Effector memory CD4-positive, alpha-beta T cell (primary cell): ENCODE measurements at places on chromosomes 7 and 10.

DNA sequence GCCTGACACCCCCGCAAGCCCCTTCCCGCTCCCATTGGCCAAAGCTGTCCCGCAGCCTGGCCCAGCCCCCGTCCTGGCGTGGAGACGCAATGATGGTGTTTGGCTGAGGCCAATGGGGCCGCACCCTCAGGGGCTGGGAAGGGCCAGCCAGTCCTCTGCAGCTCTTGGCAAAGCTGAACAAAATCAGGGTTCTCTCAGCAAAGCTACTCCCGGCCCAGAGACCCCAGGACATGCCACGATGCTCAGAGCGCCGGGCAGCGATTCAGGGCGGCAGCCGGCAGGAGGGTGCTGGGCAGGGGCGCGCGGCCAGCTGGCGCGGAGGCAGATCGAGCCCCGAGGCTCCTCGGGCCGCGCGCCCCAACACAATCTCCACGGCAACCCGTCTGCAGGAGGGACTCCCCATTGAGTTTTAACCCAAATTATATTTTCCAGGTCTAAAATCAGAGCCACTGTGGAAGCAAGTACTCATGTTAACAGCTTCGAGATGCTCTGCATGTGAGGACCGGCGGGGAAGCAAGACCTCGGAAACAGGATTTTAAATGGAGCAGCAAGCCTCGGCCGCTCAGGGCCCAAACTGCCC lies 8.8 kb upstream of the CNPY1 start:
- no peak for DNase-seq

DNA sequence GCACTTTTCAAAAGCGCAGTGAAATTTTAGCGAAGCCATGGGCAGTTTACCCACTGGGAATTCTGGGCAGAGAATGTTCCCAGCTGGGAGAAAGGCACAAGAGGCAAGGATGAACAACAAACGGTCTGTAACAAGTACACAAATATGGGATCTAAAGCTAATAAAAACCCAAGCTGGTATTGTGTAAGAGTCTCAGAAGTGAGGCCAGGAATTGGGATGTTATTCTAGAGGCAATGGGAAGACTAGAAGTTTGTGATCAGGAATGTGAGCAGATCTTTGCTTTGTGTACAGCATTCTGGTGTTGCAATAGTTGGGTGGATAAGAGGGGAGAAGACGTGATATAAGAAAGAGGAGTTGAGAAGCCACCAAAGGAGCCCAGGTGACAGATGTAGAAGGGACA lies 15.0 kb downstream of the FZD9 start:
- DNase-seq, result no peak

DNA sequence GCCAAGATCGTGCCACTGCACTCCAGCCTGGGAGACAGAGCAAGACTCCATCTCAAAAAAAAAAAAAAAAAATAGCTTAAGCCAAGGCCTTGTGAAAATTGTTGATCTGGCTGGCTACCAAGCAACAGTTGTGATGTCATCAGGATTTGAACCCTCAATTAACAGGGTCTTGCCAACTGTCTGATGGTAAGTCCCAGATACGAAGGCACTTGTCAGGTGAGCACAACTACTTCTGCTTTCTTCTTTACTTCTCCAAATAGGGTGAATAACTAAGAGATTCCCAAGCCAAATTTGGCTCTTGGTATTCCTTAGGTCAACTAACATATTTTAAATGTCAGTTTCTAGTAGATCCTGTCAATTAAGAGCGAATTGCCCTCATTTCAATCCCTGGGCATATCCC lies 47.4 kb downstream of the ANKRD61 start:
- no peak for DNase-seq

- no peak for DNase-seq
Measured at GRCh38 chr10:48609441-48609840, 4.6 kb upstream of the ARHGAP22 start.

- DNase-seq, result peak; percentile 46
Measured at GRCh38 chr7:101688183-101688831, 59.2 kb upstream of the MYL10 start.

DNA sequence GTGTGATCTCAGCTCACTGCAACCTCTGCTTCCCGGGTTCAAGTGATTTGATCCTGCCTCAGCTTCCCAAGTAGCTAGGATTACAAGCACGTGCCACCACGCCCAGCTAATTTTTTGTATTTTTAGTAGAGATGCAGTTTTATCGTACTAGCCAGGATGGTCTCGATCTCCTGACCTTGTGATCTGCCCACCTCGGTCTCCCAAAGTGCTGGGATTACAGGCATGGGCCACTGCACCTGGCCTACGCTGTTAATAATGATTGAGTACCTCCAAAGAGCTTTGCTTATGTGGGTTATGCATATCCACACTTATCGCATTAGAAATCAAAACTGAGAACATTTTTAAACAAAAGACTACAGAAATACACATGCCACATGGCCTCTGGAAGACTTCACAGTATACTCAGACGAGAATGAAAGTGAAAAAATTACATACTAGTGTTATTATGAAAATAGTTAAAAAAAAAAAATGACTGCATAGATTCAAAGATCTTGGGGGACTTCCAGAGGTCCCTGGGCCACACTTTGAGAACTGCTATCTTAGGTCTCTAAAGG lies 25.4 kb downstream of the RPP38 start:
- DNase-seq, result no peak

GRCh38 chr7:135166338-135166990 lies 4.0 kb downstream of the CYREN start:
- DNase-seq, result no peak

GRCh38 chr10:112826018-112826697 lies 123.9 kb upstream of the TCF7L2 start:
- DNase-seq, result no peak

- DNase-seq, result no peak
Measured at GRCh38 chr7:7146837-7147236, 35.5 kb upstream of the C1GALT1 start.

DNA sequence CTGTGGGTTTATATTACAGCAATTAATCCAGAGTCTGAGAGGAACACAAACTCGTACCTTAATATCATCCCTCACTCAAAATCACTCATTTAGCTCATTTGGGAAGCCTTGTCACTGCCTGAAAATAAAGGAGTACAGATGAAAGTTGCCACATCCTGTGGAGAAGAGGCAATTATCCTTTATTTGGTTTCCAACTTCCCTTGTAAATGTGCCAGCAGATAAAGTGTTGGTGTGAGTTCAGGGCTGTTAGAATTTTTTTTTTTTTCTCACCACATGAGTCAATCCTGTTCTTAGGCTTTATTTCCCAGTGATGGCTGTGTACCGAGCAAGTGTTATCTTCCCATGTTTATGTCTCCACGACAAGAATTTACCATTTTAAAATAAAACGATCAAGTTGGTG lies 99.0 kb upstream of the SMIM30 start:
- no peak for DNase-seq

GRCh38 chr10:11141571-11142091 lies 124.0 kb downstream of the CELF2 start:
- no peak for DNase-seq

DNA sequence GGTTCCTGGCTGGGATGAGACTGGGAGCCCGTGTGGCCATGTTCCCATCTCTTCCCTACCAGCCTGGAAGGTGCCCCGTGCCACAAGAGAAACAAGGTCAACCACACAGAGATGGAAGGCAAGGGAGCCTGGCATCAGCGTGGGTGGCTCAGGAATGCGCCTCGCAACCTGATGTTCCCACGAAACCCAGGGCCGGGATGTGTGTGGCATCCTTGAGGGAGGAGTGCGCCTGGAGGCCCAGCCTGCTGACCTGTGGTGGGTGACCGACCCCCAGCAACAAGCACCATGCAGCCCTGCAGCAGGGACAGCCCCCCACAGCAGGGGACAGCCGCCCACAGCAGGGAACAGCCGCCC lies 267.2 kb downstream of the ELFN1 start:
- no peak for DNase-seq

DNA sequence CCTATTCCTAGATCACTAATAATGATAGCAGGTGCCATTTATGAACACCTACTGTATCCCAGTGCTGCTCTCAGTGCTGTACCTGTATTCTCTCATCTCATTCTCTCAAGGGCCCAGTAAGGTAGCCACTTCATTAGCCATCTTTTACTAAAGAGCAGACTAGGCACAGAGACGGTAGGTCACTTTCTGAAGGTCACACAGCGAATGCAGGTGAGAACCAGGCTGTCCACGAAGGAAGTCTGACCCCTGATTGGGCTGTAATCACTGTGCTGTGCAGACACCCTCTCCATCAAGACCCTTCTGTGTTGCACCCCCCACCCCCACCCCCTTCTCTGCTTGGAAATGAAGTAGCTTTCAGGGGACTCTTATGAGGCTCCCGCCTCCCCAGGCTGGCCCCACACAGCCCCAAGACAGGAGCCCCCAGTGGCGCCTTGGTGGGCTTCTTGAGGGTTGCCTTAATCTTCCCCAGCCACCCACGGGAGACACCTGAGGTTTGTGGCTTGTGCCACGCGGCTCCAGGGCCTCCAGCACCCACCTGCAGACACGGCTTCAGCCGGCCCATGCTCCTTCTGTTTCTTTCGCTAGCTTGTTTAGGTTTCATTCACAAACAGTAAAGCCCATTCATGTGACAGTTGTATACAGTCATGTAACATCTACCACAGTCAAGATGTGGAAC lies 81.7 kb upstream of the FAM20C start:
- DNase-seq, result no peak

GRCh38 chr7:82131215-82131614 lies 312.4 kb downstream of the CACNA2D1 start:
- DNase-seq, result no peak

DNA sequence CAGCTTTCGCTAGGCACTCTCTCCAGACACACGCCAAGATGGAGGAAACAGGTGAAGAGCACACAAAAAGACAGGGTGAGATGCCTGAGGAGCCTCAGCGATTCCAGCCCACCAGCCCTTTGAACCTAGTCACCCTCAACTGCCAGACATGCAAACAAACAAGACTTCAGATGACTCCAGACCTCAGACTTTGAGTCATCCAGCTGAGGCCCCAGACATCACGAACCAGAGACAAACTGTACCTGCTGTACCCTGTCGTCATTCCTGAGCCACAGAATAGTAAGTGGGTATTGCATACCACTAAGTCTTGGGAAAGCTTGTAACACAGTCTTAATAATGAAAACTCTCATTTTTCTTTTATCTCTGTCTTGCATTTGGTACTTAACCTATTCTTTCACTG lies 126.6 kb upstream of the LSM8 start:
- DNase-seq, result no peak

GRCh38 chr7:127708201-127708600 lies 56.2 kb downstream of the SND1 start:
- no peak for DNase-seq

DNA sequence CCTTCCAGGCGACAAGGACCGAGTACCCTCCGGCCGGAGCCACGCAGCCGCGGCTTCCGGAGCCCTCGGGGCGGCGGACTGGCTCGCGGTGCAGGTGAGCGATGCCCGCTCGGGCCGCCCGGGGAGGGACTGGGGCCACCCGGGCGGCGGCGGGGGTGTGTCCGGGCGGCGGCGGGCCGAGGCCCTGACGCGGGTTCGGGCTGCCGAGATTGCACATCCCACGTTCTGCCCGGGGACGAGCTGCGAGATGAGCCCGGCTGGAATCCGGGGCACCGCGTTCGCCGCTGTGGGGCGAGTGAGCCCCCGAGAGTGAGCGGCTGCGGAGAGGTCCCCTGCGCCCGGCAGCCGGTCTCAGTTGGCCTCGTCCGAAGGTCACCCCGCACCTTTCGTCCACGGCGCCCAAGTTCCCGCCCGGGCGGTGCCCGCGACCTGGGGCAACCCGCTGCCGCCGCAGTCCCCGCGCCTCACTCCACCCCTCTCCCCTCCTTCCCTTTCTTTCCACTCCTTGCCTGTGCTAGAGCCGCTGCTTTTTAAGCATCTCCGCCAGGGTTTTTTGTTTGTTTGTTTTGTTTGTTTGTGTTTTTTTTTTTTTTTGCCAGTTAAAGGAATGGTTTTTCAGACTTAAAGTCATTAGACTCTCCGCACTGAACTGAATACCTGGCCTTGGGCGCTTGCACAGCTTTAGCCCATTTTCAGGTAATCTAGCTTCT lies 515 bp downstream of the RALA start:
- no peak for DNase-seq

DNA sequence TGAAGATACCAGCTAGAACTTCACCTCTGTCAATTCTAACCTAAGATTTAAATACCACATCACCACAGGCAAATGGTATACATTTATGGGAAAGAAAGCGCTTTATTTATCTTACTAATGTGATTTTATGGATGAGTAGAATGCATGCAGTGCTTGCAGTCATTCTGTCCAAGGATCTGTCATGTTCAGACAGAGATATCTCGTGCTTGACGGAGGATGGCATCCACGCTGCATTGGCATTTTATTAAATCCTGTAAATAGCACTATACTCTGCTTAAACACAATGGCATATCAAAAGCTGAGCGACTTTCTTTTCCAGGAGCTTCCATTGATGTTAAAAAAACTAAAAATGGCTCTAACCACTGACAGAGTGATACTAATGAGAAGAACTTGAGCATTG lies 133.7 kb upstream of the CAV2 start:
- DNase-seq, result no peak

- DNase-seq, result no peak
Measured at GRCh38 chr7:132697003-132697402, 120.7 kb upstream of the PLXNA4 start.

GRCh38 chr7:97798046-97799019 lies 66.4 kb downstream of the TAC1 start:
- DNase-seq, result no peak

- peak; percentile 25 for DNase-seq
Measured at GRCh38 chr7:104848138-104848990, 165.6 kb upstream of the KMT2E start.

- DNase-seq, result peak; percentile 18
Measured at GRCh38 chr7:105015390-105015965, 1.5 kb downstream of the KMT2E start.

GRCh38 chr7:67306331-67306730 lies 309.7 kb downstream of the TYW1 start:
- DNase-seq, result no peak

- no peak for DNase-seq
Measured at GRCh38 chr7:157552295-157552993, 215.6 kb downstream of the DNAJB6 start.

DNA sequence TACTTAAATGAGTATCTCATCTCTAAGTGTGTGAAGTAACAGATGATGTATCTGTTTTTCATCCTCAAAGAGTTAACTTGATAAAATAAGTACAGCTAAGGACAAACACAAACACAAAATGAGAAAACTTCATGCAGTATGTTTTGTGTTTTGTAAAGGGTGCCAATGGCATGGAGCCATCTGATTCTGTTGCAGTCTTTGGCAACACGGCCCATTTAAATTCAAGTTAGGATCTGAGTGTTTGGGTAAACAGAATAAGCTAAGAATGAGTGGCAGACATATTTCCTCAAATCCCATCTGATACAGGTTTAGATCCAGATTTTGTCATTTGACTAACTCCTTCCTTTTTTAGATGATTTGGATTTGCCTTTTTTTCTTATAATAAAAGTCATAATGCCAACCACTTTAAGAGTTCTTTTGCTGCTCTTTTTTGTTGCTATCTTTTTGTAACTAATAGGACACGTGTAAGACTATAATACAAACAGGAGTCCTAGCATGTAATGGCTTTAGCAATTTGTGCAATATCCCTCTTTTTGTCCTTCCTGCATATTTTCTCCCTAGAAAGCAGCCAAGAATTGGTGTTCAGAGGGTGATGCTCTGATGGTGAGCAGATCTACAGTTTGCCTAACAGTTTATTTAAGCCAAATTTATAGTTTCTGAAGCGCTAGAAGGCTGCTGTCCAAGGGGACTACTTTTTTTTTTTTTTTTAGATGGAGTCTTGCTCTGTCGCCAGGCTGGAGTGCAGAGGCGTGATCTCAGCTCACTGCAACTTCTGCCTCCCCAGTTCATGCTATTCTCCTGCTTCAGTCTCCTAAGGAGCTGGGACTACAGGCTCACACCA lies 18.9 kb upstream of the ACTA2 start:
- DNase-seq, result no peak

- no peak for DNase-seq
Measured at GRCh38 chr10:123995461-123996131, 97.8 kb downstream of the CHST15 start.

- no peak for DNase-seq
Measured at GRCh38 chr7:24192691-24193090, 91.3 kb upstream of the NPY start.
